ENCODE measurements at places on chromosomes 2 and 18.
A peak's percentile ranks its signal among the peaks of the same experiment; 100 is the strongest.

GRCh38 chr2:148524519-148524919 is 120.0 kb upstream of the EPC2 start:
- no peak for DNase-seq

GRCh38 chr2:234555616-234556249 is 58.9 kb upstream of the ARL4C start:
- no peak for DNase-seq

- DNase-seq = peak; percentile 95
Observed at GRCh38 chr2:181680937-181681811, 857 bp upstream of the NEUROD1 start.

DNA sequence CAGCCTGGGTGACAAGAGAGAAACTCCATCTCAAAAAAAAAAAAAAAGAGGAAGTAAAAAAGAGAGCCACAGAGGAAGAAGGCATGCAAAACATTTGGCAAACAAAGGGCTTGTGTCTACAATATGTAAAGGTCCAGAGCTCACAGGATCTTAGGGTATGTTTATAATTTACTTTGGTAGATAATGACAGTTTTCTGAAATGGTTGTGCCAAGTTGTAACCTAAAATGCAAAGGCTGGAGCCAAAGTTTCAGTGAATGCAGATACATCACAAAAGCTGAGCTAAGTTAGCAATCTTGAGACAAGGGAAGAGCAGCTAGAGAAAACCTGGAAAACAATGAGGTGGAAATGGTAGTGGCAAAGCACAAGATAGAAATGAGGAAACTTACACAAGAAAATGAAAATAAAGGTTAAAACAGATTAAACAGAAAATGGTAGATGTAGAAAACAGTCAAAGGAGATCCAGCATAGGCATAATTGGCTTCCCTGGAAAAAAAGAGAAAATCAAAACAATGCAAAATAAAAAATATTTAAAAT is 77.5 kb upstream of the HK2 start:
- DNase-seq = no peak

GRCh38 chr18:75491361-75491760 is 63.9 kb upstream of the SMIM21 start:
- DNase-seq = no peak

DNA sequence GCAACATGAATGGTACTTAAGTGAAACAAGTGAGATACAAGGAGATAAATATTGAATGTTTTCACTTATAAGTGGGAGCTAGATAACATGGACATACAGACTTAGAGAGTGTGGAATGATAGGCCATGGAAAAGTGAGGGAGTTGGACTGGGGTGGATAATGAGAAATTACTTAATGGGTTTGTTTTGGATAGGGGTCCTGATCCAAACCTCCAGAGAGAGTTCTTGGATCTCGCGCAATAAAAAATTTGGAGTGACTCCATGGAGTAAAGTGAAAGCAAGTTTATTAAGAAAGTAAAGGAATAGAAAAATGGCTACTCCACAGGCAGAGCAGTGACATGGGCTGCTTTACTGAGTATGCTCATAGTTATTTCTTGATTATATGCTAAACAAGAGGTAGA is 508.9 kb downstream of the CNTNAP5 start:
- DNase-seq = no peak

DNA sequence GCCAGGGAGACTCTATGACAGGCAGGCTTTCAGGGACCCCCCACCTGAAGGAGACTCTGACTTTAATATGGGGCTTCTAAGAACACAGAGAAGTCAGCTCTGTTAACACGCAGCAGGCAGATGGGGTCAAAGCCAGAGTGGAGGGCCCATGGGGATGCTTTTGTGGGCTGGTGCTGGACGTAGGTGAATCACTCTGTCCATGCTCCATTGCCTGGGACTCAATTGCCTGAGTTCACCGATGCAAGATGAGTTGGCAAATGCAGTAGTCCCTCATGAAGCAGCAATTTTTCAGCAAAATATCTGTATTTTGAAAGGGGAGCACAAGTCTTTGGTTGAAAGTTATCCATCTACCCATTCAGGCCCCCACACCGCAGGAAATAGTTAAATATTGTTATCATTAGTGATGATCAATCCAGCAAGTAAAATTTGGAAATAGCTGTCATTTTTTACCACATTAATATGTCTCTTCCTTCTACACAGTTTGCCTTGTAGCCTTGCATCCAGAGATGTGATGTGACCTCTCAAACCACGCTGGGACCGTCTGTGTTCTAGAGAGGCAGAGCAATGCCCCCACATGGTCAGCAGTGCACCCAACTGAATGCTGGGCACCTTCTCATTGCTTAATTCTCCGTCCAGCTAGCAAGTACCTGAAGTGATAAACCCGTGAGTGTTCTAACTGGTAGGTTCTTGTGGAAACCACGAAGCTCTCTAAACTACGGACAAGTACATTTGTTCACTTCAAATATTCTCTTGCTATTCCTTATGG is 34.8 kb upstream of the FAM110C start:
- no peak for DNase-seq

DNA sequence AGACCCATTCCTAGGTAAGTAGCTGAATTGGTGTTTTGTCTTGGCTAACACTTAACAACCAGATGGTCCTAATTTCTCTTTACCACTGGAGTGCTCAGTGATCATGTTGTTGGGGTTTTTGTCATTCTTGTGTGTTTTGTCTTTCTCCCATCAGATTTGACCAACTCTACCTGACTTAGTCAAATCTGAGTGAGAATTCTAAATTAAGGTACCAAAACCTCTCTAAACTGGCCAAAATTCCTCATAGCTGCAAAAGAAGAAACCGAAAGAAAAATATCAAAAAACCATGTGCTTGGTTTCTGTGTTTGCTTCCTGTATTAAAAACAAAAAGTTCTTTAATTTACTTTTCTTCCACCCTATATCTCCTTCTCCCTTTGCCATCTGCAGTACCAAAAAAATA is 350.7 kb upstream of the SPHKAP start:
- no peak for DNase-seq

DNA sequence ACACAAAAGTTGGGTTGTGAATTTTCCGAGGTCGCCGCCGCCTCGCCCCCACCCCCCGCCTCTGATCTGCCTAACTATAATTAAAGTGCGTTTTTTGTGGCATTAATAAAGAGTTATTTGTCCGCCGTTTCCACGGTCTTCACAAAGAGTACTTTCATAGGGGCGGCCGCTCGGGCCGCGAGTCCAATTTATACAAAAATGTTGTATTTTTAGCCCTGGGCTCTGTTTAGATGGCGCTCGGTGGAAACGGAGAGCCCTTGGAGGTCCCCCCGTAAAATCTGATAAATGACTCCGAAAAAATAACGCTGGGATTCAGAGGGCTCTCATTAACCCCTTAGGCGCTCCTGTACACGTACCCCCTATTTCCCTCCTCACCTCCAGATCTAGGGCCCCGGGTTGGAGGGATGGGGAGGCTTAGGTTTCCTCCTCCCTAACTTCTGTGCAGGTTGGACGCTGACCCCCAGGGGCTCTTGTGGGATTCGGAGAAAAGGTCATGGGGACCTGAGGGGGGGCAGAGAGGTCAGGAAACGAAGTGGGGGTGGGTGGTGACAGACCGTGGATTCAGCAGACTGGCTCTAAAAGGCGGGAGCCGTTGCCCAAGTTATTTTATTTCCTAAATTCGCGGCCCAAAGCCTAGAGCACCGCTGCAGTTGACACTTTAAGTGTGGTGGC is 1.9 kb downstream of the CYP26B1 start:
- DNase-seq = no peak

GRCh38 chr18:34779112-34779511 is 69.0 kb downstream of the DTNA start:
- DNase-seq = no peak

DNA sequence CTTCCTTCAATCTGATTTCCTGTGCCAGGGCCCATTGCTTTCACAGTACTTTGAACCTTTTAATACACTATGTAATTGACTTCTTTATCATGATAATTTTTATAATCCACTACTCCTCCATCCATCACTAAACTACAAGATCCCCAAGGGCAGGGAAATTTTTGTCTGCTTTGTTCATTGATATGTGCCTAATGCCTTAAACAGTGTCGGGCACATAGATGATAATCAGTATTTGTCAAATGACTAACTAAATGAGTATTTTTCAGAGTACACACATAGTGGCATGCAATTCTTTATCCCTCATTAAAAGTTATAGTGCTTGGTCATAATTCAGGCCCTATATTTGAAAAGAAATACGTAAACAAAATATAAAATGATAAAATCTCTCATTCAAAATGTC is 5.3 kb upstream of the STAMBP start:
- no peak for DNase-seq

GRCh38 chr2:41020358-41020757 is 568.5 kb upstream of the SLC8A1 start:
- DNase-seq = no peak
